ENCODE measurements at places on chromosomes 4 and X. TPM values are rescaled to one million over a fixed set of nuclear protein-coding genes. Genes with fewer than 3 reads are reported as not detected.

SLC4A4 gene
- 0.14 TPM for total RNA-seq

MGST2 gene
- 62.4 TPM for total RNA-seq

CCDC149 gene
- total RNA-seq: 2.8 TPM

CFAP97 gene
- total RNA-seq: 23.5 TPM

TSPAN5 gene
- total RNA-seq: 27.4 TPM

SPINK2 gene
- total RNA-seq: not detected

CYLC1 gene
- total RNA-seq: not detected

SPANXA1 gene
- total RNA-seq: not detected

RHOXF2 gene
- not detected for total RNA-seq

USP26 gene
- not detected for total RNA-seq

CENPVL2 gene
- not detected for total RNA-seq

UGT2A2 gene
- not detected for total RNA-seq

BRS3 gene
- not detected for total RNA-seq

SCARB2 gene
- 65.3 TPM for total RNA-seq

STK32B gene
- total RNA-seq: not detected

FAT1 gene
- total RNA-seq: 268 TPM

N4BP2 gene
- total RNA-seq: 4.2 TPM

EGF gene
- 0.14 TPM for total RNA-seq

PLAC1 gene
- 0.33 TPM for total RNA-seq

FGF16 gene
- not detected for total RNA-seq

MAP7D3 gene
- total RNA-seq: 9.0 TPM
